ENCODE measurements at places on chromosomes 2 and 18.

DNA sequence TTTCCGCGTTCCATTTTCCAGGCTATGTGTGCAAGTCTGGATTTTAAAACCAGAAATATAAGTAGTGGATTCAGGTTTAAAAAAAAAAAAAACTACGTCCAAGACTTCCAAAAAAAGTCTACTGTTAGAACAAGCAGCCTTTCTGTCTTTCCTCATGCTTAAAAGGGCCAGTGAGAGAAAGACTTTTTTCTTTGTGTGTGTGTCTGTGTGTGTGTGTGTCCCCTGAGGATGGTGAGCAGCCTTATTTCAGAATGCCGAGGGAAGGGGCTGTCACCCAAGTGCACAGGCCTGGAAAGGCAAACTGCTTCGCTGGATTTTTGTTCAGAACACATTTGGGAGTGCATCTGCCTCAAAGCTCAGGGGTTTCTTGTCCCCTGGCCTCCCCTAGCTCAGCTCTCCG, 98.8 kb downstream of the ZBTB7C start:
- no peak for DNase-seq

DNA sequence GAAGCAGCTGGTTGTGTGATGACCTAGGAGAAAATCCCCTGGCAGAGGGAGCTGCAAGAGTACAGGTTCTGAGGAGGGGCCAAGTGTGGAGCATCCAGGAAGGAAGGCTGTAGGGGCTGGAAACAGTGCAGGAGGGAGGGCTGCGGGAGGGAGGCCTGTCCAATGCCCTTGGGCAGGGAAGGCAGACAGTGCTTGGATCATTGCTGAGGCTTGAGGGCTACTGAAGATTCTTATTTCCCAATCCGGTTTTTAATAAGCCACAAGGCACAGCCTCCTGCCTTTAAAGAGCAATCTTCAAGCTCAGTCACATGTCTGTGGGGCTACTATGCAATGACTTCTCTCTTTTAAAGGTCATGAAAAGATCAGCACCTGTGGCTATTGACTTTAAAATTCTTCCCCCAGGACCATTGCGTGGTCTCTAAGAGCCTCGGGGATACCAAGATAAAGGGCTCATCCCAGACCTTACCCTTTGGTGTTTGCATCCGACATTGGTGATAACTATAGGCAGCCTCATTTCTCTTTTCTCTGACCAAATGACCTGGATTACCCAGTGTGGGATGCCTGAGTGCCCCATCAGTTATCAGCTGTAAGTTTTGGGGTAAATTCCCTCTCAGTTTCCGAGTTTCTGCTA, 149.6 kb downstream of the DOCK10 start:
- DNase-seq: peak; percentile 25

DNA sequence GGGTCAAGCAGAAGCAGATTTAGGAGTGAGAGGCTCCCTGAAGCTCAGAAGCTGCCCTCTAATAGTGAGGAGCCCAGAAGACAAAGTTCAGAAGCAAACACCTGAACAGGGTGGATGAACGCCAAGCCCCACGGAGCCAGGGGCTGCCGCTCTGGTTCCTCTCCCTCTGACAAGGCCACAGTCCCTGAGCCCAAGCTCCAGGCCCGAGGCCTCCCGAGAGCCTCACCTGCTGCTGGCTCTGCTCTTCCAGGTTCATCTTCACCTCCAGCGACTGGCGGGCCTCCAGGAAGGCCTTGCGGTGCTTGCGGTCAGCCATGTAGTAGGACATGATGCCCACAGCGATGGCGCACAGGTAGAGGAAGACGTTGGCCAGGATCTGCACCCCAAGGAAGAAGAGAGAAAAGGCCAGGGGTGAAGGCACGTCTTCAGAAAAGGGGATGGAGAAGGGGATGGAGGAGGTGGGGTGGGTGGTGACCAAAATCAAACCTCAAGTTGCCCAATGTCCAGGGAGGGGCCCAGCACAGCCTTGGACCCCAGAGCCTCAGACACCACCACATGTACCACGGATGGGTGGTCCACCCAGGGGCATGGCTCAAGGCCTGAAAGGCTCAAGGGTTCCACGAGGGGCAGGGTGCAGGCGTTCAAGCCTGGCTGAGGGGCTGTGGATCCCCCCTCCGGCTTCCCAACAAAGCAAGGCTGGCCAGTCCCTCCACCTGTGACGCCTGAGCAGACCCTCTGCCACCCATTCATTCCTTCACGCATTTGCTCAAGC, 47.5 kb downstream of the ADCY3 start:
- no peak for DNase-seq

- DNase-seq: no peak
Measured at GRCh38 chr18:80119111-80119510, 10.0 kb downstream of the ADNP2 start.

DNA sequence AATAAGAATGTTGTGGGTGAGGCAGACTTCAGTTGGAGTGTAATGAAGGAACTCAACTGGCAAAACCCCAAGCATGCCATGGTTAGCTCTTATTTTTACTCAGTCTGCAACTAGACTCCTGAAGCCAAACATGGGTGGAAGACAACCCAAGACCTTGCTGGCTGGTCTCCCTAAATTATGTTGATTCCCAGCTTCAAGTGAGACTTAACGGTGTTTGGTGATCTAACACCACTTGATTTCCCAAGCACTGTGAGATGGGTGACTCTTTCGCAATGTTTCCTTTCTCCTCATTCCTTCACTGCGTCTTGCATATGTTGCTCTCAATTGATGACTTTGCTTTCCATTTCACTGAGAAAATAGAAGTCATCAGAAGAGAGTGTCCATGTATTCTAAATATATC, 693.1 kb downstream of the DCC start:
- DNase-seq: no peak

- DNase-seq: peak; percentile 58
Measured at GRCh38 chr2:167264380-167264779, 376.1 kb downstream of the XIRP2 start.

GRCh38 chr2:128439031-128439790, 120.5 kb upstream of the HS6ST1 start:
- no peak for DNase-seq

GRCh38 chr2:183034806-183035205, 3.5 kb downstream of the NCKAP1 start:
- no peak for DNase-seq

GRCh38 chr2:126891681-126892500, 6.8 kb upstream of the TEX51 start:
- DNase-seq: no peak

- no peak for DNase-seq
Measured at GRCh38 chr2:43026426-43027096, 199.8 kb downstream of the ZFP36L2 start.

GRCh38 chr2:141940709-141941108, 190.1 kb downstream of the LRP1B start:
- no peak for DNase-seq

DNA sequence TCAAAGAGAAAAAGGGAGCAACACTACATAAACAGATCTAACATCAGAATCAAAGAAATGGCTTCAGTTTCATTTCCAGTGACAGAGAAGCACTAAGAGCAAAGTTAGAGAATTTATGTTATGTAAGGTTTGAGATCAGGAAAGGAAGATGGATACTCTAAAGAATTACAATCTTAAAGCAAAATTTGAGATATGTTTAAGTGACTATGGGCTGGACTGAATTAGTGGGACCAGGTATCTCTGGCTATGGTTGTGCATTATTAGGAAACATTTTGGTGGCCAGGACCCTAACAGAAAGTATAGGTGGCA, 208.2 kb downstream of the CCDC178 start:
- no peak for DNase-seq

DNA sequence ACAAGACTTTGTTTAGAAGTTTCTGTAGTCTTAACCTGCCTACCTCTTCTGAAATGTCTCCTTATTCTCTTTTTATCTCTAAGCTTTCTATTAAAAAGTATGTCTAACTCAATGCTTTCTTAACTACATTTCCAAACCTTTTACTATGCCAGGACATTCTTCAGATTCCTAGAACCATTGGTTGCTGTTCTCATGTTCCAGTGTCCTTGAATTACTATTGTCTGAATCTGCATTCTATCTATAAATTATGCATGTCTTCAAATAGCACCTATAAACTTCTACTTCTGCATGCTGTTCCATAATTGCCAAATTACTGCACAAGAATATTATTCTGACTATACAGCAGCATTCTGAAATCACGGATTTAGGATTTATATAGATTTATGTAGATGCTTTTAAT, 166.0 kb upstream of the VWC2L start:
- DNase-seq: no peak

- no peak for DNase-seq
Measured at GRCh38 chr2:157866202-157866601, 9.9 kb downstream of the ACVR1 start.

DNA sequence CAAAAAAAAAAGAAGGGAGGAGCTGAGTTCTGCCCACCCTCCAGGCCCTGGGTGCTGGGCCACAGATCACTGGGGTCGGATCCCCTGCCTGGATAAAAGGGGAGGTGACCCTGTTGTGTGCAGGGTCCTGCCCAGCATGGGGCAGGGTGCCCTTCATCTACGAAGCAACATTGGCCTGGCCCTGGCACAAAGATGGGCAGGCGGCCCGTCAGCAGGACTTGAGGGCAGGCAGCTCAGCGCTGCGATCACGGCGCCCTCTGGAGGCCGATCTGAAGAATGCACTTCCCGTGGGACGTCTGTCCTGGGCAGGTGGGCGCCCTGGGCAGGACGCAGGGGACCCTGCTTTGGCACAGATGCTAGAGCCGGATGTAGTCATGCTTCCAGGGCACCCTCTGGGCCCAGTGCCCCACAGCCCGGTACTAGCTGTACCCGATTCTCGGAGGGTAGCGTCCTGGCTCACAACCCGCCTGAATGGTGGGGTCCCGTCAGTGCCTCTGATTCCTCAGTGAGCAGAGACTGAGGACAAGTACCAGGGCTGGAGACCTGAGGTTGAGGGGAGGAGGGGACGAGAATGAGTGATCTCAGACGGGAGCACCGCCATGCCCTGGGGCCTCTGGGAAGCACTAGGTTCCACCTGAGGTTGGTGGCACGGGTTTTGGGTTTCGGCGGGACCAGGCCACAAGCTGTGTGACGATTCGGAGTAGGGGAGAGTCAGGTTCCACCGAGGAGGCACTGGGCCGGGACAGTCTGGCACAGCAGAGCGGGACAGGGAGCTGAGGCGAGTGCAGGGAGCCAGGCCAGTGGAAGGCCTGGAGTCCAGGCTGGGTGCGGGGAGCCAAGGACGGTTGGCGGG, 18.0 kb downstream of the ARID5A start:
- peak; percentile 87 for DNase-seq

DNA sequence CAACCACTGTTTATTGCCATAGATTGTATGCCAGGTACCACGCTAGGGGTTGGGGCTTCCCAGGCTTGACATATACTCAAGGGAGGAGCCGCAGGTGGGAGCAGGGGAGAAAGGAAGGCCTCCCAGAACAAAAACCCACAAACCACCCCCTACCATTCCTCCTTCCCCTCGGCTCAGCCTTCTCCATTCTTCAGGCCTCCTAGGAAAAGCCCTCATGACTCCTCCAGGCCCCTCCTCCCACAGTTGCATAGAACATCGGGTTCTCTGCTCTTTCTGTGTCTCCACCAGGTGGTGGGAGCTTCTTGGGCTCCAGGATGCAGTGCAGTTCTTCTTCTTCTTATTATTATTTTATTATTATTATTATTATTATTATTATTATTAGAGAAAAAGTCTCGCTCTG, 80.3 kb downstream of the ZFP36L2 start:
- no peak for DNase-seq

- no peak for DNase-seq
Measured at GRCh38 chr2:124708661-124709060, 683.6 kb downstream of the CNTNAP5 start.

DNA sequence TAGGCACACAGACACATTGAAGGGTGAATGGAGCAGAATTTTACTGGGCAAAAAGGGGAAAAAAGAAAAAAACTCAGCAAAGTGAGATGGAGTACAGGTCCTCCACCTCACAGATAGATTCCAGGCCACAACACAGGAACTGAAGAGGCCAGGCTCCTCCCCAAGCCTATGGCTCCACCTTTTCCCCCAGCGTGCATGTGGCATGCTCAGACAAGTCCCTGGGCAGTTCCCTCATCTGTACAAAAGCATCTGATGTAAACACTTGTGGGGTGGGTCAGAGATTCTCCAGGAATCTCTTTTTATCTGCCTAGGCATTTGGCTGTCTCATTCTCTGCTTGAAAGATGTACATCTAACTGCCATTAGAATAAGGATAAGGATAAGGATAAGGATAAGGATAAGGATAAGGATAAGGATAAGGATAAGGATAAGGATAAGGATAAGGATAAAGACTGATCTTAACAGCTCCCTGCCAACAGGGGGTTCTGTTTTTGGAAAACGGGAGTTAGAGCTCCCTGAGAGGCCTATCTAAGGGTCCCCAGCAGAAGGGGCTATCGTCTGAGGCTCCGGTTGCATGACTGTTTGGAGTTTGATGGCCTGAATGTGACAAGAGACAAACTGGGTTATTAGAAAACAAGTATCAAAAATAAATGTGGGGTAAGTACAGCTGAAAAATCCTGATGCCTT, 17.2 kb upstream of the ASXL3 start:
- DNase-seq: no peak

DNA sequence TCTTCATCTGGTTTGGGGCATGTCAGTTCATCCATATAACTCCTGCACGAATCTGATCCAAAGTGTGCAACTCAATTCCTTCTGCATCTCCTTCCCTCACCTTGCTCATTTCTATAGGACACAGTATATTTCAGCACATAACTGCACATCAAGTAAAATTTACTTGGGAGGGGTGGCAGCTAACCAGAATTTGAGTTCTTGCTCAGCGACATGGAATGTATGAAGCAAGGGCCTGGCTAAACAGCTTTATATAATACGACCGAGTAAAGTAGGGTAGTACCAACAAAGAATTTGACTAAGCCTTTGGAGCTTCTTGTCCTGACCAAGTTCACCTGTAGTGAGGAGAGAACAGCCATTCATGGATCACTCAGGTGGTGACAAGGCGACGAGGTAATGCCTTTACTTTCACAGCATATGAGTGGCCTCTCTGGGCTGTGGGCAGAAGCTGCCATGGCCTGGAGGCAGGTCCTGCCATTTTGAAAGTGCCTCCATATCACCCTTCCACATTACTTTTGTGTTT, 570.2 kb upstream of the TNP1 start:
- DNase-seq: no peak

DNA sequence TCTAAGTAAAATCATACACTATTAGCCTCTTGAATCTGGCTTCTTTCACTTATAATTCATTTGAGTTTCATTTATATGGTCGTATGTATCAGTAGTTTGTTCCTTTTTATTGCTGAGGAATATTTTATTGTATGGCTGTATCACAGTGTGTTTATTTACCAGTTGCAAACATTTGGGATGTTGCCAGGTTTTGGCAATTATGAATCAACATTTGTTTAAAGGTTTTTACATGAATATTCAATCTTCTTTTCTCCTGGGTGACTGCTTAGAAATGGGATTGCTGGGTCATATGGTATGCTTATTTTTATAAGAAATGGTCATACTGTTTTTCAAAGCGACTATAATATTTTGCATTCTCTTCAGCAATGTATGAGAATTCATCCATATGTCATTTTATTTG, 107.9 kb downstream of the PMAIP1 start:
- DNase-seq: no peak

All from Karpas-422 (cell line).